NCI-H2227 treated with DMSO at 0.1 percent for 48 hours (cell line): ENCODE measurements at places on chromosomes 2 and 18.

- DNase-seq, result no peak
These were observed 138.6 kb upstream of the FHL2 start for GRCh38 chr2:105537466-105537865.

GRCh38 chr2:55703350-55703749, 9.7 kb upstream of the PNPT1 start:
- DNase-seq, result no peak

DNA sequence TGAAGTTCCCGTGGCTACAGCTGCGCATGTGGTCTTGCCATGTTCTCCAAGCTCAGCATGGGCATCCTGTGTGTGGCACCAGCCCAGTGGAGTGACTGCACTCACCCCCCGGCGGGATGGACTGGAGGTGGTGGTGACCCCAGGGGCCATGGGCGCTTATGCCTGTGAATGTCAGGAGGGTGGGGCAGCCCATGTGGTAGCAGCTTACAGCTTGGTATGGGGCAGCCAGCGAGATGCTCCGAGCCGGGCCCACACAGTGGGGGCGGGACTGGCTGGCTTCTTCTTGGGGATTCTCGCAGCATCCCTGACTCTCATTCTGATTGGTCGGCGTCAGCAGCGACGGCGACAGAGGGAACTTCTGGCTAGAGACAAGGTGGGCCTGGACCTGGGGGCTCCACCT, 25.6 kb downstream of the SEMA4F start:
- DNase-seq, result no peak

- no peak for DNase-seq
These were observed 3.7 kb downstream of the SERPINB5 start for GRCh38 chr18:63480476-63480875.

GRCh38 chr18:68454511-68455228, 260.2 kb downstream of the TMX3 start:
- DNase-seq, result no peak
